ENCODE measurements at places on chromosomes 6 and 20. TPM values are rescaled to one million over a fixed set of nuclear protein-coding genes. Genes with fewer than 3 reads are reported as not detected.

Gene MAS1
- total RNA-seq: not detected

DNA sequence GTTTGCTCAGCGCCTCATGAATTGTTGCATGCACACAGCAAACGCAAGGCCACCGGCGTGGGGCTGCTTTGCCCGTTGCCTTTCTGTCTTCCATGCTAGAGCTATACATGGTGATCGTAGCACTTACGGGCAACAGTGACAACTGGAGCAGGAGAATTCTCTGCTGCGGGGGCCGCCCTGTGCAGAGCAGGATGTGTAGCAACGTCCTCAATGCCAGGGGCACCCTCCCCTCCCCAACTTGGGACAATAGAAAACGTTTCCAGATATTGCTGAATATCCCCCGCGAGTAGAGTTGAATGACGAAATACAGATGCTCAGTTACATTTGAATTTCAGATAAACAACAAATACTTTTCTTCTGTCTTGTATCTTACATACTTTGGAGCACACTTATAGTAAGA lies 198.7 kb downstream of the TFAP2C start:
- DNase-seq: no peak

DNA sequence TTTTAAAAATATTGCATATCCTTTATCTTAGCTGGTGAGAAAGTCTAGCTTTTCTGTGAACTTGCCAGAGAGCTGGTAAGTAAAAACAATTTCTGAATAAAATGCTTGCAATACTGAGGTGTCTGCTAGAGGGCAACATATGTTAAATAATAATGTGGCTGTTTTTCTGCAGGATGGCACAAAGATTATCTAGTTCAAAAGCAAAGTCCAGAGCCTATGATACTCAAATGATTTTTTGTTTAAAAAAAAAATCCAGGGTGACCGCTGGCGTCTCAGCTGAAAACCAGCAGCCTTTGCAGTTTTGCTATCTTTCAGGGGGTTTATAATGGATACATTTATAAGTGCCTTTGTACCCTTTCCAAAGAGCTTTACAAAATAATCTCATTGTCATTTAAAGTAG lies 194.9 kb downstream of the PHACTR1 start:
- DNase-seq: no peak

- DNase-seq: no peak
Observed at GRCh38 chr6:82246802-82247504, 591 bp downstream of the IBTK start.

GRCh38 chr6:168107191-168107983 lies 28.4 kb upstream of the FRMD1 start:
- DNase-seq: no peak

GRCh38 chr6:150070236-150070818 lies 1.4 kb upstream of the ULBP3 start:
- DNase-seq: no peak
